ENCODE measurements at places on chromosomes 12 and 14. TPM values are rescaled to one million over a fixed set of nuclear protein-coding genes. Genes with fewer than 3 reads are reported as not detected.

The DIO2 gene
- 0.37 TPM for total RNA-seq

The P3H3 gene
- total RNA-seq, result 4.4 TPM

- H3K4me3 ChIP-seq, result no peak overlapping the region
- no peaks in the 10 kb centered on the region for H3K4me1 ChIP-seq
- no peaks in the 10 kb centered on the region for H3K36me3 ChIP-seq
- H3K27ac ChIP-seq, result no peak overlapping the region
- H3K27me3 ChIP-seq, result no peaks in the 10 kb centered on the region
These were observed 8.0 kb downstream of the CHGA start for GRCh38 chr14:92930737-92931602.

- no peak overlapping the region for H3K4me3 ChIP-seq
- H3K4me1 ChIP-seq, result no peaks in the 10 kb centered on the region
These were observed 161.7 kb upstream of the PLEKHA5 start for GRCh38 chr12:18967814-18968213.

DNA sequence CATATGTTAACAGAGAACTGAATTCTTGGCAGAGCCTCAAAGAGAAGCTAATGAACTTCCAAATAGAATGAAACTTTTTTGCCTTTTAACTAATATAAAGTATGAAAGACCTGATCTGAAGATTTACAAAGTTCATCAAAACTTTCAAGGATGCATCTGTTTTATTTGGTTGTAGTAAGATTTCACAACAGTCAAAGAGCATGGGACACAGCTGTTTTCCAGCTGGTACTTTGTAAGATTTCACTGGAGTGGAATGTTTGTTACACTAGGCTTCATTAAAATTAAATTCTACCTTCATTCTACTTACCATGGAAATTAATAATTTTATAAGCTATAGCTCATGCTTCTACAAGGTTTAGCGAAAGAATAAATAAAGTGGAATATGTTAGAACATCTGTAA, 351.2 kb downstream of the SLC6A15 start:
- no peak overlapping the region for H3K4me3 ChIP-seq
- no peaks in the 10 kb centered on the region for H3K27me3 ChIP-seq
- H3K36me3 ChIP-seq, result no peaks in the 10 kb centered on the region
- DNase-seq, result no peak

Data from colonic mucosa (tissue), 4 donors.